ENCODE measurements at places on chromosomes 16 and 17.

GRCh38 chr16:66752379-66752778 is 970 bp upstream of the DYNC1LI2 start:
- no peak for DNase-seq

- no peak for DNase-seq
Measured at GRCh38 chr17:8021565-8022359, 17.1 kb upstream of the ALOX15B start.

- no peak for DNase-seq
Measured at GRCh38 chr17:82301916-82302567, 15.4 kb downstream of the CD7 start.

GRCh38 chr16:86292171-86292775 is 218.1 kb upstream of the FOXF1 start:
- DNase-seq: no peak

DNA sequence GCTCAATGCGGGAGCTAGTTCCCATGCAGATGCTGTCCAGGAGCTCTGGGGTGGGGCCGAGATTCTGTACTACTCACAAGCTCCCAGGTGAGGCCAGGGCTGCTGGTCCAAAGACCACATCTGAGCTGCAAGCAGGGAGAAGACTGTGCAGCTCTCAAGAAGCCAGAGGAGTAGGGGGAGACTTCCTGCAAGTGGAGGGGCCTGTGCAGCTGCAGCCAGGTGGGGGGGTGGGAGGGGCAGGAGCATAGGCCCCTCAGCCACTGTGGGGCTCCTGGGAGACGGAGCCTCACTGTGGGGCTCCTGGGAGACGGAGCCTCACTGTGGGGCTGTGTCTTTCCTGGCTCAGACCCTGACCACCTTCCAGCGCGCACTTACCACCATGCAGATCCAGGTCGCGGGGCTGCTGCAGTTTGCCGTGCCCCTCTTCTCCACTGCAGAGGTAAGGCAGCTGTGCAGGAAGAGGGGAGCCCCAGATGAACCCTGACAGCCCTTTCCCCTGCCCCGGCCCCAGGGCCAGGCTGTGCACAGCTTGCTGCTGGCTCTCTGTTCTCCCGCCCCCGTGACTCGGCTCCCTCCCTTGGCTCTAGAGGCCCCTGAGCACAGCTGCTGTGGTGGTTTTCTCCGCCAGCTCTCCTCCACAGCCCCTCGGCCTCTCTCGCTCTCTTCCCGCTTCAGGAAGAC is 24.3 kb upstream of the DNAI2 start:
- DNase-seq: no peak

DNA sequence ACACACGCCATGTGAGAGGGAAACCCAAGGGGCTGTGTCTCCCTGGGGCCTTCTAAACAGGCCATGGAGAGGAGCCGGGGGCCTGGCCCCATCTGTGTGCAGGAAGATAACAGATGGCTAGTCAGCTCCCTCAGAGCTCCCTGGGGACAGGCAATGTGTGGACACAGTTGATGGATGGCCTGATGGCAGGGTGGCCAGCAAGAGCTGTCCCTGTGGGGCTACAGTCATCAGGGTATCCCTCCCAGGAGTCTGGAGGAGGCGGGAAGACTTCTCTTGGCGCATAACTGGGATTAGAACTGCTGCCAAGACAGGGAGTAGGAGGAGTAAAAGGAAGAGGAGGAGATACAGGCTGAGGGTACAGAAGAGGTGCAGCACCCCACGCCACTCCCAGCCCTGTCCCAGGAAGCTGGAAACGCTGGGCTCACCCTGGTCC is 17.3 kb downstream of the MYO18A start:
- no peak for DNase-seq

- DNase-seq: no peak
Measured at GRCh38 chr17:16480995-16481394, 11.0 kb downstream of the LRRC75A start.

DNA sequence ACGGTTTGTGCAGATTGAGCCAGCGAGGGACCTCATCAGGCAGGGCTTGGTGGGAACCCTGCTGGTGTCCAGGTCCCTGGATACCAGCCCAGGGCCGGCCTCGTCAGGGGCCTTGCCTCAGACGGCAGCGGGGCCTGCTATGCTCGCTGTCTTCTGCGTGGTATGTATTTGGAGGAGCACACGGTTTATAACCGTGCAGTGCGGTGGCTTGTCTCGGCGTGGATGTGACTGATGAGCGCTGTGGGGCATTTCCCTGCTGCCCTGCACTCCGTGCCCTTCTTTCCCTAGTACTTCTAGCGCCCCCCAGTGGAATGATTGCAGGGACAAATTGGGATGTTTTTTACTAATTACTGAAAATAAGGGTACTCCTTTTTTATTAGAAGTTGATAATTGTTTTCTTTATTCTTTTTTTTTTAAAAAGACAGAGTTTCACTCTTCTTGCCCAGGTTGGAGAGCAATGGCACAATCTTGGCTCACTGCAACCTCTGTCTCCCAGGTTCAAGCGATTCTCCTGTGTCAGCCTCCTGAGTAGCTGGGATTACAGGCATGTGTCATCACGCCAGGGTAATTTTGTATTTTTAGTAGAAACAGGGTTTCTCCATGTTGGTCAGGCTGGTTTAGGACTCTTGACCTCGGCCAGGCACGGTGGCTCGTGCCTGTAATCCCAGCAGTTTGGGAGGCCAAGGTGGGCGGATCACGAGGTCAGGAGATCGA is 15.3 kb downstream of the TBCD start:
- no peak for DNase-seq

GRCh38 chr16:55506083-55506482 is 2.8 kb upstream of the LPCAT2 start:
- DNase-seq: no peak

- no peak for DNase-seq
Measured at GRCh38 chr16:4862639-4863038, 15.4 kb downstream of the UBN1 start.

DNA sequence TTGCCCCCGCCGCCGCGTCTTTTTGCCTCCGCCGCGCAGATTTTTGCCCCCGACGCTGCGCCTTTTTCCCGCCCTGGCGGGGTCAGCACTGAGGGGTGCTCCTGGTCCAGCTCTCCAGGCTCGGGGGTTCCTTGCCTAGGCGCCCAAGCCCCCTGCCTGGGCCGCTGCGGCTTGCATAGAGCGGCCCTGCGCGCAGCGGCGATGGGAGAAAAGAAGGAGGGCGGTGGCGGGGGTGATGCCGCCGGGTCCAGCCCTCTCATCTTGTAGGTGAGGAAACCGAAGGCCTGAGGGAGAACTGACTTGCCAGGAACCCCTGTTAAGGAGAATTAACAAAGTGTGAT is 330.8 kb upstream of the WSB1 start:
- no peak for DNase-seq

DNA sequence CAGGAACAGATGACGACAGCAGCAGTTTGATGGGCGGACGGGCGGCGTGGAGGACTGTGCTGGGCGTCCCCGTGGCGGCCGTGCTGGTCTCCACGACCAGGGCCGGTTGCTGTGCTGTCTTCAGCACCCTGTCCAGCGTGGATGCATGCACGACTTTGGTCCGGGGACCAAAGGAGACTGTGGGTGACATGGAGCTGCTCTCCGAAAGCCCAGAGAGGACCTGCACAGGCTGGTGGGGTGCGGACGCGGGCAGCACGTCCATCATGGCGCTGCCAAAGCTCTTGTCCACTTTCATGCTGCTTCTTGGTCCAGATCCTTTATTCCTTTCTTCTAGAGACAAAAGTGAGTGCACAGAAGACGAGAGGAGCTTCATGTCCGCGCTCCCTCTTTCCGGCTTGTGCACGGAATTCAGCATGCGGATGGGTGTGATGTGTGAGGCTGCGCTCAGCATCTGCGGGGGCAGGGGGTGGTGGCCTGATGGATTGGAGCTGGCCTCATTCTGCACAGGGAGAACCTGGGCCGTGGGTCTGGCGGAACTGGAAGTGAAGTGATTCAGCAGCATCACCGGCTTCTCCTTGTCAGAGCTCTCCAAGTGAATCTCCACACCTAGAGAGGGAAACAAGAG is 20.3 kb downstream of the MAP1LC3B start:
- DNase-seq: no peak

- DNase-seq: peak; percentile 94
Measured at GRCh38 chr17:77372444-77373298, 231.9 kb downstream of the SEC14L1 start.

- peak; percentile 88 for DNase-seq
Measured at GRCh38 chr17:42458497-42459255, at the start of gene ATP6V0A1. TSS of gene ATP6V0A1 (plus strand) at chr17:42458878. CDS start at chr17:42460895, 2,017 bp downstream.

DNA sequence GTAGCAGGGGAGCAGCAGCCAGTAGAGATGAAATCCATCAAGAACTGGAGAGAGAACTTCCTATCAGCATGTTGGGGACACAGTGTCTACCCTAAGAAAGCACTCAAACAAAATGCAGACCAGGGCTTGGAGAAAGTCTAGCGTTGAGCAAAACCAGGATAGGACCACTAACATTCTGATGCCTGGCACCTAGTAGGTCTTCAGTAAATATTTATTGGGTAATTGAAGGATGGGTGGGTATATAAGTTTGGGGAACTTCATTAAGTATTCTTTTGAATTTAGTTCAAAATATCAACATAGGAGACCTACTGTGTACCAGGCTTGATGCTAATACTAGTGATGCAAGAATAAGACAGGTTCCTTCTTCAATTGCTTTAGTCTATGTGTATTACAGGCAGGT is 30.9 kb downstream of the SLC6A2 start:
- DNase-seq: no peak

GRCh38 chr16:3094289-3095027 is 4.6 kb downstream of the ZSCAN10 start:
- no peak for DNase-seq

DNA sequence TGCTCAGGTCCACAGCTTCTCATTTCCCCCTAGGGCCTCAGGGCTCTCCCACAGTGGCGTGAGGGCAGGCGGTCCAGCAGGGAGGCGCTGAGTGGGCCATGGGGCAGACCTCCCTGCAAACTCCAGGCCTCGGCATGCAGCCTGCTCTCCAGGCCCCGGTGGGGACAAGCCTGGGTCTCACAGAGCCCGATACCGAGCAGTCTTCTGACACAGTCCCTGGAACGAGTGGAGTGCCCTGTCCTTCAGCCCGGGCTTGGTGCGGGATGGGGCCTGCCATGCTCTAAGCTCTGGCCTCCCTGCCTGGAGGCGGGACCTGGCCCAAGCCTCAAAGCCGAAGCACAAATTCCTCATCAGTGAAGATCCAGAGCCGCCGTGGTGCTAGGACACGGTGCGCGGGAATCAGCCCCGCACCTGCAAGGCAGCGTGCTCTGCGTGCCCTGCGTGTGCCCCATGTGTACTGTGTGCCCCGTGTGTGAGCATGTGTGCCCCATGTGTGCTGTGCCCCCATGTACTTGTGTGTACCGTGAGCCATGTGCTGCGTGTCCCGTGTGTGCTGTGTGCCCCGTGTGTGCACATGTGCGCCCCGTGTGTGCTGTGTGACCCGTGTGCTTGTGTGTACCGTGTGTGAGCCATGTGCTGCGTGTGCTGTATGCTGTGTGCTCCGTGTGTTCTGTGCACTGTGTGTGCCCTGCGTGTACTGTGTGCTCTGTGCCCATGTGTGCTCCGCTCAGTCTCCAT is 56.1 kb downstream of the ENGASE start:
- DNase-seq: no peak

All from right lung (tissue), 10 donors.